ENCODE measurements at places on chromosomes 1 and 21.

DNA sequence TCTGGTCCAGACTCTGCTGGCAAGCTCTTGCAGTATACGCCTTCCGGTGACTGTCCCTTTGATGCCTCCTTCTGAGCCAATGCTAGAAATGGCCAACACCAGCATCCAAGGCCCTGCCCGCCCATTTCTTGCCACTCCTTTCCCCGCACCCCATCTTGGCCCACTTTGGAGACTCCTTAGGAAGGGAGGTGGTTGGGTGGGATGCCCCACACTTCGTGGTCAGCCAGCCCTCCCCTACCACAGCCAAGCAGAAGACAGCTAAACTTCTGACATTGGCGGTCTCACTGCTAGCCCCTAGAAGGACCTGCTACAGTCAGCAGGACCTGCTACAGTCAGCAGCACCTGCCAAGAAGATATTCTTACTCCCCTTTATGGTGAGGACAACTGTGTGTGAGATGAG lies 73.5 kb upstream of the CLDN14 start:
- no peak for DNase-seq

- DNase-seq, result no peak
Observed at GRCh38 chr1:166365081-166365480, 198.3 kb upstream of the FAM78B start.

GRCh38 chr1:170074250-170075157 lies at the start of gene KIFAP3:
Gene KIFAP3, minus strand, starts transcription at chr1:170074695. Its CDS starts 228 bp downstream, at chr1:170074467.
- peak; percentile 99 for DNase-seq

GRCh38 chr1:39080269-39080826 lies 54.2 kb downstream of the NDUFS5 start:
- DNase-seq, result no peak

- DNase-seq, result peak; percentile 88
Observed at GRCh38 chr1:229024528-229025130, 246.3 kb upstream of the RAB4A start.

DNA sequence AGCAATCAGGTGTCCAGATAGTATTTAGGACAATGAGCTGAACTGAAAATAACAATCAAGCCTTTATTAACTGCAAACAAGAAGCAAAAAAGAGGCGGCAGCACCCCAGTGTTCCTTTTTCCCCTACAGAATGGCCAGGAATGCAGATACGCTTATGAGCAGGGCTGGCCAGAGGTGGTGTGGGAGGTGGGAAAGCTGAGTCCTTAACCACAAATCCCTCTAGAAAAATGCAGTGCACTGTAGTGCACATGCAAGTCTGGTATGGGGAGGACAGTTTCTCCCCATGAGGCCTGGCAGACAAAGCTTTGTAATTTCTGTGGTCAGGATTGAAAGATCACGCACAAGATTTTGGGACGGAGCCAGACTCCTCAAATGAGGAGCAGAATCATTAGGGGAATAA lies 10.7 kb upstream of the IFNAR1 start:
- DNase-seq, result peak; percentile 55

DNA sequence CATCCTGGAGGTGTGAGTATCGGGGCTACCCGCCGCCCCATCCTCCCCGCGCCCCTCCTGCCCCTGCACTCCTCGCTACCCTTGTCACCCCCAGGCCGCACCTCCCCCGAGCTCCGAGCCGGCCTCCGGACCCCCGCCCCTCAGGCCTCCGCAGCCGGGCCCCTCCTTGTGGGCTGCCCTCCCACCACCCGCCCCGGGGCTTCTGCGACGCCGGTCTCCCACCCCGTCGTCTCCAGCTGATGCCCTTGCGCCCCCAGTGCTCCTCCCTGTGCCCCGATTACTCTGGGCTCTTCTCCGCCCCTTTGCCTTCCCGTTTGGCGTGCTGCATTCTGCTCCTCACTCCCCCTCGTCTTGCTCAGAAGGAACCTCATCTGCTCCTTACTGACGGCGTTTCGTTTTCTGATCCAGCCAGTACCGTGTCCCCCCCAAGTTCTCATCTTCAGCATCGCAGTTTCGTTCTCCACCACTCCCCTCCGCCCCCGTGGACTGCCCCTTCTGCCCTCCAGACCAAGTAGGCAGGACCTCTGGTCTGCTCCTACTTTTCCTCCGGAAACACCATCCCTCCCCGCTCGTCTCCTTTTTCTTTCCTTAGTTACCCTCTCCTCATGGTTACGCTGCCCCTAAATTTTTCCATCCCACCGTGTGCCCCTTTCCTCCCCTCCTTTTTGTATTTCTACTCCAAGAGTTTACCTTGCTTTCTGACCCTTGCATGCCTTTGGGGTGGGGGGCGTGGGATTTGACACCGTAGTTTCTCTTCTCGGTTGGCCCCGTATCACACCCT lies 841 bp downstream of the SNX27 start:
- DNase-seq, result peak; percentile 43

DNA sequence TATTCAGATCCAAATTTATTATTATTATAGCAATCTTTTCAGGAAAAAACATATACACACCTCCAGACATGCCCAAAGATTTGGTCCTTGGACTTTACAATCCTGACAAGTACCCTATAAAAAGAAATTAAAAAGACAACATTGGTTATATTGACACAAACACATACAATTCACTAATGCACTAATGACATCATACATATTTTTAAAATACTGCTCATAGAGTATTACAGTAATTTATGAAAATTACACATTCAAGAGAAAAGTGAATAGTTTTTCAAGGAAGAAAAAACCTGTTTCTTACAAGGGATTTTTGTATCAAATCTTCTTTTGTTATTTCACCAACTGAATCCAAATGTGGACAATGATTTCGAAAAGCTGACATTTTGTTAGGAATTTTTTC lies 18.3 kb downstream of the USP33 start:
- no peak for DNase-seq

DNA sequence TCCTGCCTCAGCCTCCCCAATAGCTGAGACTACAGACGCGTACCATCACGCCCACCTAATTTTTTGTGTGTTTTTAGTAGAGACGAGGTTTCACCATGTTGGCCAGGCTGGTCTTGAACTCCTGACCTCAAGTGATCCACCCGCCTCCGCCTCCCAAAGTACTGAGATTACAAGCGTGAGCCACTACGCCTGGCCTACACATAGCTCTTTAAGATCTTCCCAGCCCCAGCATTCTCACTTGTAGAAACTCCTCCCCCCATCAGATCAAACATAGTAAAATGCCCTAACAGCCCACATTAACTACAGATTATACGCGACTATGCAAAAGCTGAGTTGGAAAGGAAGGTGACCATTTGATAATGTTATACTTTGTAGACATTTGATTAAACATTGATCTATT lies 634.8 kb downstream of the MATN1 start:
- no peak for DNase-seq

GRCh38 chr1:197440715-197441114 lies 172.7 kb downstream of the CRB1 start:
- DNase-seq, result peak; percentile 43

GRCh38 chr21:35159881-35160280 lies 110.8 kb upstream of the RUNX1 start:
- peak; percentile 95 for DNase-seq

GRCh38 chr1:219621047-219621786 lies 8.3 kb upstream of the ZC3H11B start:
- DNase-seq, result no peak

- DNase-seq, result no peak
Observed at GRCh38 chr1:54475357-54475881, 69.2 kb upstream of the SSBP3 start.

DNA sequence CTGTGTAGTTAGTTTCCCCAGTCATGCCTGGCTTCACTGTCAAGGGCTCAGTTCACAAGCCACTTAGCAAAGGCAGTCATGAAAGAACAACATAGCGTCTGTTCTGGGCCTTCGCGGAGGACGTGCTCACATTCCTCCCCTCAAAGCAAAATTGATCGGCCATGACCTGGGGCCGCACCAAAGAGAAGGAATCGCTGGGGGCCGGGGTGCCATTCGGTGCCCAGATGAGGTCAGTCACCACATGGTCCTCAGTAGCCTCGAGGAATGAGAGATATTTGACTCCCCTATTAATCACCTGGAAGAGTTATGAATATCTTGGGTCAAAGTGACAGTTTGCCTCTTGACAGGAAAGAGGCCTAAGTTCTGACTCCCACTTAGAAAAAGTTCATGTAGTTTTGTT lies 251.1 kb upstream of the JUN start:
- peak; percentile 15 for DNase-seq

- DNase-seq, result peak; percentile 67
Observed at GRCh38 chr1:78688697-78689096, 39.1 kb downstream of the IFI44 start.

- DNase-seq, result no peak
Observed at GRCh38 chr1:97348599-97349265, 572.1 kb downstream of the DPYD start.

- DNase-seq, result no peak
Observed at GRCh38 chr1:218490406-218490922, 145.3 kb downstream of the TGFB2 start.

DNA sequence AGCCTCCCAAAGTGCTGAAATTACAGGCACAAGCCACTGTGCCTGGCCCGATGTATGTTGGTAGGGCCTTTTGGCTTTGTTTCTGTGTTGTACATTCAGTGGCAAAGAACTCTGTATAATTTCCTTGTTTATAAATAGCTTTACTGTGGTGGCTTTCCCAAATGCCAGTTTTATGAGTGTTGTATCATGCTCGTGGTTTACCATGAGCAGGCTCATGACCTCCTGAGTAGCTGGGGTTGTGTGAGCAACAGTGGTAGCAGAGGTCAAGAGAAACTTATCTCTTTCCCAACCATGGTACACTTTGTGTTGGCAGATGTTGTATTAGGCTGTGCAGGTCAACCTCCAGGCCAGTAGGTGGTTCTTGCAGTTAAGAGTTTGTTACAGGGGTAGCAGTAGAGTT lies 420.4 kb upstream of the BEND5 start:
- DNase-seq, result no peak

Data from EH (cell line).